ENCODE measurements at places on chromosomes 5 and 9.

- DNase-seq, result no peak
Measured at GRCh38 chr9:79371948-79372555, 199.7 kb upstream of the TLE4 start.

DNA sequence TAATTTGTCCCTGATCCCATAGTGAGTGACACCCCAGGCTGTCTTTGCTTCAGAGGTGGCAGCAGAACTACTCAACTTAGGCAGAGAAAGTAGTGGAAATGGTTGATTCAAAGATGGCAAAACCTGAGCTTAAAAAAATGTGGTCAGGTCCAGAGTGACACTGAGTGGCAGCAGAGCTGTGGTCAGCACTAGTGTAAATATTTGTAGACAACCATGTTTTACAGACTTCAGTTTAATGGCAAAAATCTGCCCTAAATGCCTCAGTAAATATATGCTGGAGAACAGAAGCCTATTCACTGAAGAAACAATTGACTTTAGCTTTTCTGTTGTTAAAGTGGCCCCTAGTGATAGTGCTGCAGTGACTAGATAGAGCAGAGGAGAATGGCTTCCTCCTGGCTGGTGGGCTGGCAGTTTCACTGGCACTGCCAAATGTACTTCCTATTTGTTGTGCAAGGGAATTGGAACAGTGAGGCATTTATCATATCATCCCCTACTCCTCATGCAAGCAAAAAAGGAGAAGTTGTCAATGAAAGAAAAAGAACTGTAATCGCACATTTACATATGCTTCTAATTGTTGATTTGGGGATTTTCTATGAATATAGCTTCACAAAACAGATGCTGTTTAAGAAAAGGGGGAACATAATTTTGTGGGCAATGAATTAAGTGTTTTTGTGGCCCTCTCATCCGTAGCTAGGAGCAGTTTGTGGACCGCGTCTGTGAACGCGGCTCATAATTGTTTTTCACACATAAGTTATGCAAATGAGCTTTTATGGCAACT, 12.0 kb downstream of the PBX3 start:
- no peak for DNase-seq

DNA sequence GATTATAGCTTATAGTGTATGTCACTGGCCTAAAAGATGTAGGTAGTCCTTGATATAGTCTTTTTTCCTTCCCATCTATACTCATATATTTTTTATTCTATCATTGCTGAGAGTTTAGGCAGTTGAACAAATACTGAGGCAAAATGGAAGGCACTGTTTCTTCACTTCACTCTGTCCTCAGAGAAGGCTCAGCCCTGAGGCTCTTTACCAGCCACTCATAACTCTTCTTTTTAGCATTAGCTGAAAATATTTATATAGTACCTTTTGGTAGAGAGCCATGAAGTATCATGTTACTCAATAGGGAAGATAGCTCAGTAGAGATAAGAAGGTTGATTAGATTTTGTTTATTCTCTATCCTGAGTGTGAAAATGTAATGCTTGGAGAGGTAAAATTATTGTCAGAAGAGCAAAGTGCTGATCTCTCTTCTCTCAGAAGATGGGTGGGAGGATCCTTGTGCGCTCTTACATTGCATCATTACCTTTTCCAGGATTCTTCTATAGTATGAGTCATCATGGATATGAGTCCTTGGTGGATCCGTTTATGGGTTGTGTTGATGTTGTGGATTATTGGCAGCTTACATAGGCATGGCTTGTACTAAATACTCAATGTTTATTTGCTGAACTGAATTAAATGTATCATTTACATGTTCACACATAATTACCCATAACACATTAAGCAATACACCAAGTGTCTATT, 88.1 kb downstream of the ANXA1 start:
- DNase-seq, result no peak

GRCh38 chr5:151449839-151450238, 2.4 kb downstream of the SLC36A1 start:
- no peak for DNase-seq

- DNase-seq, result no peak
Measured at GRCh38 chr5:76920491-76920890, 32.4 kb upstream of the CRHBP start.

- no peak for DNase-seq
Measured at GRCh38 chr5:155366096-155366495, 352.5 kb downstream of the KIF4B start.

GRCh38 chr9:134134949-134135342, 936 bp upstream of the WDR5 start:
- no peak for DNase-seq

DNA sequence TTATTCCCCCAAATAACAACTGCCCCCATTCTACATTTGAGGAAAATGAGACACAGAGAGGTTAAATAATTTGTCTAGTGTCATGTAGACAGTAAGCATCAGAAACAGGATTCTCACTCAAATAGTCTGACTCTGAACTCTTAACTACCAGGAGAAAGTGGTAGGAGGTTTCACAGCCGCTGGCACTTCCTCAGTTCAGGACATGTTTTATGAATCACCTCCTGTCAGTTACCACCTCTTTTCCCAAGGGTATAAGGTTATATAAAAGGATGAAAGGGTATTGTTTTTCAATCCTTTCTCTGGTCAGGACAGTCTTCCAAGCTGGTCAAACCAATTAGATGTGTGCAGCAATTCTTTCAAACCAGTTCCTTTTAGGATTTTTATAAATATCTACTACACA, 52.1 kb downstream of the TSSK1B start:
- no peak for DNase-seq

- DNase-seq, result no peak
Measured at GRCh38 chr5:164300295-164300694, 794.9 kb downstream of the MAT2B start.

DNA sequence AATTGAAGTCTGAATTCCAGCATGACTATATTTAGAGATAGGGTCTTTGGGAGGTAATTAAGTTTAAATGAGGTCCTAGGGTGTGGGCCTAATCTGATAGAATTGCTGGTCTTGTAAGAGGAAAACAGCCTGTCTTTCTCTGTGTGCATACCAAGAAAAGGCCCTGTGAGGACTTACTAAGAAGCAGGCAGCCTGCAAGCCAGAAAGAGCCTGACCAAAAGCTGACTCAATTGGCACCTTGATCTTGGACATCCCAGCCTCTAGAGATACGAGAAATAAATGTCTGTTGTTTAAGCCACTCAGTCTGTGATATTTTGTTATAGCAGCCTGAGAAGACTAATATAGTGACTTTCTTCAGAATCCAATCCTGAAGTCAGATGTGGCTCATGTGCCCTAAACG, 14.6 kb downstream of the ARL14EPL start:
- DNase-seq, result no peak

Data from left cardiac atrium (tissue), 4 donors.